ENCODE measurements at places on chromosomes 3 and 15.

GRCh38 chr3:41126472-41126871 is 72.8 kb upstream of the CTNNB1 start:
- DNase-seq: no peak

GRCh38 chr3:99878005-99878404 is 60.3 kb downstream of the CMSS1 start:
- no peak for DNase-seq

GRCh38 chr15:43534897-43535296 is 17.5 kb downstream of the MAP1A start:
- no peak for DNase-seq

- no peak for DNase-seq
These were observed 359.7 kb downstream of the EFHB start for GRCh38 chr3:19574268-19574667.

- DNase-seq: no peak
These were observed 154.9 kb downstream of the ECT2 start for GRCh38 chr3:172905451-172905850.

- DNase-seq: no peak
These were observed 16.6 kb downstream of the KLF15 start for GRCh38 chr3:126340596-126340942.

- no peak for DNase-seq
These were observed 319.3 kb upstream of the SLCO3A1 start for GRCh38 chr15:91534235-91534634.

DNA sequence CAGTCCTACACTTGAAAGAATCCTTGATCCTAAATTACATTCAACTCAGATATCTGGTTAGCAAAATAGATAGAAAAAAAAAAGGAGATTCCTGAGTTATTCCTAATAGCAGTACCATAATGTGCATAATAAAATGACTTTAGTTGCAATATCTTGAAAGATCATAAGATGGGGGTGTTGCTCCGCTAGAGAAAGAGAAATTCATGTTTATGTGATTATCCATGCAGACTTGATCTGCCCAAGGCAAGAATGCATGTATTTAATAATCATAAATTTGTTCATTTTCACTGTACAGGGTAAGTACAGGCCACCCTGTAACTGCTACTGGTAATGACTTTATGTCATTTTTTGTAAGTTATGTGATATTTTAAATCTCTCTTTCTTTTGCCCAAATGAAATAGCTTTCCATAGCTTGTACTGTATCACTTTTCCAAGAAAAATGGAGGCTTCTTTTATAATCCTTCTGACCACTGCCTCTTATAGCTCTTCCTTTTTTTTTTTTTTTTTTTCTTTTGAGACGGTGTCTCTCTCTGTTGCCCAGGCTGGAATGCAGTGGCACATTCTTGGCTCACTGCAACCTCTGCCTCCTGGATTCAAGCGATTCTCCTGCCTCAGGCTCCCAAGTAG is 84.6 kb downstream of the HCN4 start:
- no peak for DNase-seq

GRCh38 chr3:188978421-188979171 is 193.2 kb upstream of the TPRG1 start:
- DNase-seq: no peak

DNA sequence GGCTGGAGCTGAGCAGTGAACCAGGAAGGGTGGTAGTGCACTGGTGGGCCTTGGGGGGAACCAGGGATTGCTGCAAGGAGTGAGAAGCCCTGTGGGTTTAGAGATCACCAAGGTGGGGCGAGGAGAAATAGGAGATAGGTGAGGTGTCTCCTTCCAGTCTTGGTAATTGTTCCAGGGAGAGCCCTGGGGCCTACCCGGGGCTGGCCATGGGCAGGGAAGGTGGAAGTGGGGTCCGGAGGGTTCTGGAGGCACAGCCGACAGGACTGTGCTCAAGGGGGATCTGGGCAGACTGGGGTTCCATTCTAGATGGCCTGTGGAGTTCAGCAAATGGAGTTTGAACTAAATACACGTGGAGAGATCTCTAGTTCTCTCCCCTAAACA is 4.5 kb downstream of the CHST13 start:
- DNase-seq: no peak
